Tibial artery (tissue), 4 donors: ENCODE measurements at places on chromosomes 7 and 10.

GRCh38 chr10:16545116-16545736 is 23.5 kb upstream of the C1QL3 start:
- no peak overlapping the region for H3K27ac ChIP-seq
- H3K4me1 ChIP-seq: no peaks in the 10 kb centered on the region
- H3K4me3 ChIP-seq: no peak overlapping the region
- no peak for DNase-seq
- H3K27me3 ChIP-seq: peaks cover 7% of the 10 kb centered on the region

GRCh38 chr7:607938-608337 is 88.3 kb upstream of the PDGFA start:
- DNase-seq: no peak
- no peaks in the 10 kb centered on the region for H3K36me3 ChIP-seq
- peak overlapping the region; percentile 67 for H3K27ac ChIP-seq

DNA sequence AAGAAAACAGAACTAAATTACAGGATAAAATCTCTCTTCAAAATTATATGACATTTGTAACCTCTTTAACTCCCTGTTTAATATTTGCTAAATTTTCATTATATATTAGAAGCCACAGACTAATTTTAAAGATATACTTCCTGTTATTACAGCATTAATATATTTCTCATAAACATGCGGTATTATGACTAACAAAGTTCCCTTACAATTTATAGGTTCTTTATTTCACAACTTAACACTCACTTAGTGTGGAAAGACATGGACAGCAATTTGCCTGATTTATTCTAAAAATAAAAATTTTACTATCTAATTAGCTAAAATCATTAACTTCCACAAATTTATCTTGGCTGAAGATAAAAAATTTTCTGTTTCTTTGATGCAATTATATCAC is 29.0 kb downstream of the CTNNA3 start:
- H3K4me3 ChIP-seq: no peak overlapping the region
- DNase-seq: no peak
- H3K36me3 ChIP-seq: no peaks in the 10 kb centered on the region
- no peak overlapping the region for H3K27ac ChIP-seq
- peaks cover 11% of the 10 kb centered on the region for H3K4me1 ChIP-seq
- H3K27me3 ChIP-seq: no peaks in the 10 kb centered on the region

DNA sequence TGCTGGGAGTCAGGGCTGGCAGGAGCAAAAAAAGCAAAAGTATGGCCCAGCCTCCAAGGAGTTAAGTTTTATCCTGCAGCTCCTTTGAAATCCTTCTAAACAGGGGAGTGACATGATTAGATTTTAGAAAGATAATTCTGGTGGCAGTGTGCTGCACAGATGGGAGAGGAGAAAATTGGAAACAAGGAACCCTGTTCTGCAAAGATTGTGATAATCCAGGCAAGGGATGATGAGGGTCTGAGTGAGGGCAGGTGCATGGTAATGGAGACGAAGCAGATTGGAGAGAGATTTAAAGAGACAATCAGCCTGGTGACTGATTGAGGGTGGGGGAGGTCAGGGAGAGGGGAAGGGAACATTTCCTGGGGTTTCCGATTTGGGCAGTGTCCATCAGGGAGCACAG is 444.7 kb upstream of the PODXL start:
- H3K27me3 ChIP-seq: no peaks in the 10 kb centered on the region
- no peaks in the 10 kb centered on the region for H3K4me1 ChIP-seq
- no peak overlapping the region for H3K27ac ChIP-seq
- H3K4me3 ChIP-seq: no peak overlapping the region
- H3K36me3 ChIP-seq: no peaks in the 10 kb centered on the region
- DNase-seq: no peak

GRCh38 chr7:137741443-137741842 is 105.3 kb downstream of the DGKI start:
- no peaks in the 10 kb centered on the region for H3K27me3 ChIP-seq
- H3K4me3 ChIP-seq: no peak overlapping the region
- no peak for DNase-seq
- no peaks in the 10 kb centered on the region for H3K36me3 ChIP-seq
